GM12891 (cell line): ENCODE measurements at places on chromosomes 3 and 15.

DNA sequence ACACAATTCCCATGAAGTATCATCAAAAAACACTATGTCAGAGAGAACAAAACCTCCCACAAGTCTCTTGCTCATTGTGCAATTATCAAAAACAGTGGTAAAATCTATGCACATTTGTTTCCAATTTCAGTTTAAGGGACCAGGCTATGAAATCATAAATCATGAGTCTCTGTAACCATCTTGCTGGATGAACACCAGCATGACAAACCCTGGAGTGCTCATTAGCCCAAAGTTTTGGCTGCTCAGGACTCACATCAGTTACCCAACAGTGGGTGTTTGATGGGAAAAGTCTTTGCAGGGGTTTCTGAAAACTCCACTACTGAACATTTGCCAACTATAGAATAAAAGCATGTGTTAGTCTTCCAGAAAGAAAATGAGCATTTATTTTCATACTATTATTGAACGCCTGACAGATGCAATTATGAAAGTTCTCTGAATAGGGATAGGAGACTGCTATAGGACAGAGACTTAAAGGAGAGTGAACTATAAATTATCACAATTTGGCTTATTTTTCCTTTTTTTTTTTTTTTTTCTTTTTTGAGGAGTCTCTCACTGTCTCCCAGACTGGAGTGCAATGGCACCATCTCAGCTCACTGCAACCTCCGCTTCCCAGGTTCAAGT lies 240.8 kb upstream of the KCNMB2 start:
- DNase-seq = no peak

DNA sequence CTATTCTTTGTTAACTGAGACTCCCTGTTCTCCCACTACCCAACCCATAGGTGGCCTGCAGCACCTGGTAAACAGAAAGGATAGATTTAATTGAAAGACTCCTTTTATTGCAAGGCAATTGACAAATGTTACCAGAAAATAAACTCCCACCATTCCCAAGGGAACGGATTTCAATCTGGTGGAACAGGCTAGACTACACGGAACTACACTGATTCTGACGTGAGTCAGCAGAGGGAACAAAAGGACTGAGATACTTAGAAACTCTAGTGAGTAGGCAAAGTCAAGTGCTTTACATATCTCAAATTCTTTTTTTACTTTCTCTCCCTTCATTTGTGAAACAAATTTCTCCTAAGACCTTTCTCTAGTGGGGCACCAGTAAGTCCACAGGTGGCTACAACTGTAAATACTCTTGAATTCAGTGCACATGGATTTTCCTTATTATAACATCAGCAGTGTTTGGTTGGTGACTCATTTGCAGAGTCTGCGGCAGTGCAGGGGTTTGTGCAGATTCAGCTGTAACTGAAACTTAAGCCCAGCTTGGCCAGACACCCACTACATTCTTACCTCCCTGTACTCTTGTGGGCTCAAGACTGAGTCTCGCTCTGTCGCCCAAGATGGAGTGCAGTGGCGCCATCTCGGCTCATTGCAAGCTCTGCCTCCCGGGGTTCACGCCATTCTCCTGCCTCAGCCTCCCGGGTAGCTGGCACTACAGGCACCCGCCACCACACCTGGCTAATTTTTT lies 34.3 kb upstream of the PLSCR2 start:
- peak; percentile 6 for DNase-seq

- DNase-seq = no peak
Measured at GRCh38 chr15:81256916-81257315, 60.2 kb downstream of the IL16 start.

- no peak for DNase-seq
Measured at GRCh38 chr3:65508750-65509422, 529.8 kb downstream of the MAGI1 start.

GRCh38 chr15:97684249-97684648 lies 276.3 kb upstream of the ARRDC4 start:
- DNase-seq = no peak

- DNase-seq = no peak
Measured at GRCh38 chr3:133610031-133610430, 36.5 kb downstream of the CDV3 start.

DNA sequence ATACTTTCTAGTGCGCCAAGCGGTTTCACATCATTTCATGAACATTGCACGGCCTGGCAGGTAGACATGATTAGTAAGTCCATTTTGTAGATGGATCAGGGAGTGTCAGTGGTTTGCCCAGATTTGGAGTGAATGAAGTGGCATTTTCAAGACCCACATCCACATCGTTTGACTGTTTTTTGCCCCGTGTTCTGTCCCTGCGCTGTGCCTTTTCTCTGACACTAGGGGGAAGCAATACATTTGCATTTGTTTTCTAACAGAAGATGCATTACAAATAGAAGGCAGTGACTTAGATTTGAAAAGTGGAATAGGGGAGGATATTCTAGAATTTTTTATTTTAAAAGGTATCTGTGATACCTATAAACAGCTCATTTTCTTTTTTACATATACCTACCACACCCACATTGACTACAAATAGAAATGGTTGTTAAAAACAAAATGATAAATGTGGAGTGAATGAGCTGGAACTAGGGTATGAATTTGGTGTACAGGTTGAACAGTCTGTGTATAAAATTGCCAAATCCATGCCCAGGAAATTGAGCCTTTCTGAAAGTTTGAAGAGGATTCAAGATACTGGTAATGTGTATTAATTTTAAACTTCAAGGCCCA lies 98.0 kb downstream of the USP13 start:
- DNase-seq = no peak

DNA sequence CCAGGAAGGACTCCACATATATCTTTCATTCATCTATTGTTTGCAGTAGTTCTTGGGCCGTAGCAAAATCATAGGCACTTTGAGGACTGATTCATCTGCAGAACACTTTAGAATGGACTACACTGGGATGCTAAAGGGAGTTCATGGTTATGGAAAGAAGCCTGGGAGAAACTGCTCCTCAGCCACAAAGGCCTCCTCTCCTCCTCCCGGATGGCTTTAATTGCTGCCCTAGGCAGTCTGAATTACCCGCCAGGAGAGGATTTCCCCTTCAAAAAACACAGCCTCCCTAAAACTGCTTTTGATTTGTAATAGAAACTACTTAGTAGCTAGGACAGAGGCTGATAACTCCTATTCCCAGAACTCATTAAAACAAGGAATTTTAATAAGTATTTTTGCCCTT lies 4.6 kb downstream of the TMEM266 start:
- DNase-seq = no peak

- DNase-seq = no peak
Measured at GRCh38 chr3:74489050-74489792, 125.2 kb downstream of the CNTN3 start.

DNA sequence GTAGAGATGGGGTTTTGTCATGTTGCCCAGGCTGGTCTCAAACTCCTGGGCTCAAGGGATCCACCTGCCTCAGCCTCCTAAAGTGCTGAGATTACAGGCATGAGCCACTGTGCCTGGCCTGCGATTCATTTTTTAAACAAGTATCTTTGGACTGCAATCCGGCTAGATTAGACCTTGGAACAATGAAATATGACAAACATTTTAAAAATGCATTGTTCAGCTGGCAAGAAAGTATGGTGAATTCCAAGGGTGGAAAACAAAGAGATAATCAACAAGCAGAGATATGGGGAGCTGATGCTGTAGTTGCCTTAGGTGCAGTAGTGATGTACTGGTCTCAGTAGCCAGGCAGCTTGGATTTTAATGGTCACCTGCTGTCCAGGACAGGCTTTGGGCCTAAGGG lies 95.8 kb upstream of the GOLGA8J start:
- DNase-seq = no peak

DNA sequence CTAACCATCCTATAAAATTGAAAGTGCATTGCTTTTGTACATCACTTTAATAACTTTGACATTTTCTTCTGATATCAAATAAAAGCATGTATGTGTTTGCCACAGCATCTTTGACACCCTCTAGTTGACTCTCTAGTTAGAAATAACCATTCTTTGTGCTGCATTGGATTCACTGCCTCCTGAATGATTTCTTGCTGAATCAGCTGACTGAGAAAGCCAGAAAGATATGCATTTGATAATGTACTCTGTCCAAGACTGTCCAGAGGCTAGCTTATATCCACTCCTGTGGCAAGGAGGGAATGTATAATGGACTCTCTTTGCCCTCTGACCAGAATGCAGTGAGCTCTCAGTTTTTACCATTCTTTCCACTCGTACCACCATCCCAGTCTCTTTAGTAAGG lies 6.2 kb downstream of the RAB11A start:
- DNase-seq = no peak

DNA sequence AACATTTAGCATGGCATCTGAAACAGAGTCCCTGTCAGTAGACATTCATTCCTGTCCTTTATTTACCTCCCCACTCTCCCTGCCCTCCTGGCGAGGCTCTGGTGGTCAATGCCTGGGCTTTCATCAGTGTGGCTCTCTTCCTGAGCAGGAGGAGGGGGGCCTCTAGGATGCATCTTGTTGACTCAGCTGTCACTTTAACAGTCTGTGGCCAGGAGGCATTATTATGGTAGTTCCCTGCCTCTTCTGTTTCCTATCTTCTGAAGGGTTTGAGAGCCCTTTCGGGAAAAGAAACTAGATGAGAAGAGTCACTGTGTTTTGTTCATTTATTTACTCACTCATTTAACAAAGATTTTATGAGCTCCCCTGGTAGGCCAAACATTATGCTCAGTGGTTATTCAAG lies 2.4 kb upstream of the PPP1R14D start:
- DNase-seq = no peak

DNA sequence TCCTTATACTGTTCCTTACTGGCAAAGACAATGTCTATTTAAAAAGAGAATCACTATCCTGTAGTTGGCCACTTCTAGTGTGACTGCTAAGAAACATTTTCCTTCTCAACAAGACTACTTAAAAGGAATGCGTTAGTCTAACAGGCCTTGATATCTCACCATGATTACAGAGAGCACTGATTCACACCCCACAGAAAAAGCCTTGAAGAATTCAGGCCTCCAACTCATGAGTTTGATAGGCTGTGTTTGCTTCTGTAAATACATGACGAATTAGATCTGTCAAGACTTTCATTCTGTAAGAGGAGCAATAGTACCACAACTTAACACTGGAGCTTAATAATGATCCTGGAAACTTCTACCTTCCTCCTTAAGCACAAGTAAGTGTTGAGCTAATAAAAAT lies 432.8 kb upstream of the NR2F2 start:
- no peak for DNase-seq

- no peak for DNase-seq
Measured at GRCh38 chr3:82376883-82377282, 615.4 kb upstream of the GBE1 start.

DNA sequence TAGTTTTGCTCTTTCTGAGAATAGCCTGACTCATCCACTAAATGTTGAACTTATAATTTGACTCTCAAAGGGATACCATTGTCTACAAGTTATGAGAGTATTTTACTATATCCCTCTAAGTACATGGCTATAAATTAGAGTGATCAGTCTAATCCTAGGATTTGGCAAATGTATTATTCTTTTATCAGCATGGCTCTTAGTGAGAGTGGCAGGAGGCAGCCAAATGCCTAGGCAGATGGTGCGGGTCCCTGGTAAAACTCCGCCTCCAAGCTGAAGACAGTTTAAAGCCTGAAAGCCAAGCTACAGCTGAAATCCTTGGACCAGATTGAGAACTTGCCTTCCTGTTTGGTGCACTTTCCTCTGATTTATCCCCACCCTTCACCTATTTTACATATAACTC lies 631.8 kb downstream of the SQOR start:
- no peak for DNase-seq

- no peak for DNase-seq
Measured at GRCh38 chr3:67324554-67324953, 326.4 kb downstream of the KBTBD8 start.

GRCh38 chr3:186162221-186162620 lies 53.3 kb upstream of the ETV5 start:
- DNase-seq = no peak

DNA sequence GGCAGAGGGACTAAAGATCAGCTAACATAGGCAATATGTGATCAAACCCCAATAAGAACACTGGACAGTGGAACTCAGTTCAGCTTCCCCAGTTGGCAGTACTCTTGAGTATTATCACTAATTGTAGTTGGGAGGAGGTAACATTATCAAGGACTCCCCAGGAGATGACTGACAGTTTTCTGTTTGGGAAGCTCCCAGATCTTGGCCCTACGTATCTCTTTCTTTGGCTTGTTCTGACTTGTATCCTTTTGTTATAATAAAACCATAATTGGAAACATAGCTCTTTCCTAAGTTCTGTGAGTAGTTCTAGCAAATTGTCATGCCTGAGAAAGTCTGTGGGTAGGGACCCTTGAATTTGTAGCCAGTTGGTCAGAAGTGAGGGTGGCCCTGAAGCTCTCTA lies 316.4 kb downstream of the ZNF621 start:
- DNase-seq = no peak

GRCh38 chr3:127758013-127758412 lies 64.3 kb downstream of the MGLL start:
- DNase-seq = no peak

- DNase-seq = no peak
Measured at GRCh38 chr15:80669663-80670273, 25.3 kb upstream of the ABHD17C start.

- DNase-seq = no peak
Measured at GRCh38 chr3:78785004-78785403, 982.8 kb downstream of the ROBO1 start.

DNA sequence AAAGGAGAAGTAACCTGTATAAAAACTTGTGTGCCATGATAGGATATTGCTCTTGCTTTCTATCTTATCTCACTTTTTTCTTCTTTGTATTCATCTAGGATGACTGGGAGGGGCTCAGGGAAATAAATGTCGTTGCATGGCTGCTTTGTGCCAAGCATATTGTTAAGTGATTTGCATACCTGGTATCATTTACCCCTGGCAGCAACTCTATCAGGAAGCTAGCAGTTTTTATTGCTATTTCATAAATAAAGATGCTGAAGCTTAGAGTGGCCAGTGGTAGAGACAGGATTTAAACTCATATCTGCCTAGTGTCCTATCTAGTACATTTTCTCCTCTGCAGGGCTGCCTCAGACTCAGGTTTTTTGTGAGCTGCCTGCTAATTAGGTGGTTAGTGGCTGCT lies 253.3 kb downstream of the PTPRG start:
- DNase-seq = no peak

DNA sequence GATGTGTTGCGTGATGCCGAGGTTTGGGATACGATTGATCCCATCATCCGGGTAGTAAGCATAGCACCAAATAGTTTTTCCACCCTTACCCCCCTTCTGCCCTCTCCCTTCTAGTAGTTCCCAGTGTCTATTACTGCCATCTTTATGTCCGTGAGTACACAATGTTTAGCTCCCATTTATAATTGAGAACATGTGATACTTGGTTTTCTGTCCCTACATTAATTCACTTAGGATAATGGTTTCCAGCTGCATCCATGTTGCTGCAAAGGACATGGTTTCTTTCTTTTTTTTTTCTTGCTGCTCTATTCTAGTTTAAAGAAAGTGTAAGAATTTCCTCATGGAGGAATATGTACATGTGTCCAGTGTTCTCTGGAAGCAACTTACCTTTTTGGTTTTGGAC lies 51.8 kb downstream of the NSUN3 start:
- DNase-seq = no peak

GRCh38 chr3:45929042-45929679 lies 14.1 kb upstream of the CXCR6 start:
- peak; percentile 77 for DNase-seq
